ENCODE measurements at places on chromosomes 13 and 19.
A peak's percentile ranks its signal among the peaks of the same experiment; 100 is the strongest.

DNA sequence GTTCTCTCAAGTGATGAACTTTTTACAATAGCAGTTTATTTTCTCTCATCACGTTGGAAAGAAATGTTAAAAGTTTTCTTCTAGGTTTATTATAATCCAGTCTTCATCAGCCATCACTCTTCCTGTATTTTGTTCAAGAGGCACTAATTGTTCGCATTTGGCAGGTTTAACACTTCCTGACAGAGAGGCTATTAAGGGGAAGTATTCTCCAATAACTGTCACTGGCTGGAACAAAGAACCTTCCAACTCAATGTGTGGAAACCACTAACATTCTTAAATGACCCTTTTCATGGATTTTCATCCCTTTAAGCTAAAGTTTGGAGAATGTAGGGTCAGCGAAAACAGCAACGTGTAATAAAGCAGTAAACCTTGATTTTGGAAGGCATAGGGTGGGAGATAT is 145.1 kb downstream of the PCCA start:
- DNase-seq = no peak

GRCh38 chr19:47790398-47790814 is 11.9 kb downstream of the SELENOW start:
- peak; percentile 81 for DNase-seq

GRCh38 chr19:53906211-53907192 is 2.6 kb upstream of the CACNG7 start:
- peak; percentile 80 for DNase-seq

GRCh38 chr13:32073180-32073864 is 41.7 kb downstream of the FRY start:
- no peak for DNase-seq

DNA sequence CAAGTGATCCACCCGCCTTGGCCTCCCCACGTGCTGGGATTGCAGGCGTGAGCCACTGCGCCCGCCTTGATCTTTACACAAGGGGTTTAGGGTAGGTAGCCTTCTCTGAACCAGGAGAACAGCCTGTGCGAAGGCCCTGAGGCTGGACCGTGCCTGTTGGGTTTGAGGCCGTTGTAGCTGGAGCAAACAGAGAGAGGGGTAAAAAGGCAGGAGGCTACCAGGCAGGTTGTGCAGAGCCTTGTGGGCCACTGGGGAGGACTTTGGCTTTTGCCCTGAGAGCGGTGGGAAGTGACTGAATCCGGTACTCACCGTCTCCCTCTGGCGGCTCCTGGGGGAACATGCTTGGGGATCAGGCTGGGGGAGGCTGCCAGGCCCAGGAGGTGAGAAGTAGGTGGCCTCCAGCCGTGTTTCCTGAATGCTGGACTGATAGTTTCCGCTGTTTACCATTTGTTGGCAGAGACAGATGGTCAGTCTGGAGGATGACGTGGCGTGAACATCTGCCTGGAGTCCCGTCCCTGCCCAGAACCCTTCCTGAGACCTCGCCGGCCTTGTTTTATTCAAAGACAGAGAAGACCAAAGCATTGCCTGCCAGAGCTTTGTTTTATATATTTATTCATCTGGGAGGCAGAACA is 24.6 kb downstream of the SPC24 start:
- DNase-seq = peak; percentile 81
